NB4 (cell line): ENCODE measurements at places on chromosomes 4 and X.

DNA sequence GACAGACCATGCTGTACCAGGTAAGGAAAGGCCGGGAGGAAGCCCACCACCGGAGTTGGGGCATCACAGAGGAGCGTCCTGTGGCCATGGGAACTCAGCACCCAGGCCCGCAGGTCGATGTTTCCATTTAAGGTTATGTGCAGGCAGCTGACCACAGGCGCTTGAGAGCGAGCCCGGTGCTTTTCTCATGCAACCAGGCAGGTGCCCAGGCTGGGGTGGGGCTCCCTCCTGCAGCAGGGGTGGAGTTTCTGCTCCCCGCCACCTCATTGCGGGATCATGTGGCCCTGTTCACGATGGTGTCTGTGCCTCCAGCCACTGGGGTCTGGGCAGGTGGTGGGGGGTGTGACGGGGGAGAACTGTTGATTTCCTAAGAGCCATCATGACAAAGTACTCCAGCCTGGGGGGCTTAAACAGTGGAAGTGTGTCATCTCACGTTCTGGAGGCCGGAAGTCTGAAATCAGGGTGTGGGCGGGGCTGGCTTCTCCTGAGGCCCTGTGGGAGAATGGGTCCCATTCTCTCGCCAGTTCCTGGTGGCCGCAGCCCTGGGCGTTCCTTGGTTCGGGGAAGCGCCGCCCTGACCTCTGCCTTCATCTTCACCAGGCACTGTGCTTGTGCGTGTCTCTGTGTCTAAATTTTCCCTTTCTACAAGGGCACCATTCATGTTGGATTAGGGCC lies 60.9 kb downstream of the CPZ start:
- no peak for DNase-seq

DNA sequence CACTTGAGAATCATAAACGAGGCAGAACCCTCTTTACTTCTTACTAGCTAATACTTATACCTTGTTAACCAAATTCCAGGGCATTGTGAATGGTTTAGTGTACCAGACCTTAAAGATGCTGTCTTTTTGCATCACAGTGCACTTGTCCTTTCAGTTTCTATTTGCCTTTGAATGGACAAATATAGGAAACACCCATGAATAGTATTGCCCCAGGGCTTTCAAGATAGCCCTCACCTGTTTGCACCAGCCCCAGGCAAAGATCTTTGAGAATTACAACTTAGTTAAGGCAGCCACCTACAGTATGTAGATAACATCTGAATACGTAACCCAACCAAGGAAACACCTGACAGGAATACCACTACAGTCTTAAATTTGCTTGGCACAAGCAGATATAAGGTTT lies 60.8 kb upstream of the CT45A1 start:
- DNase-seq: no peak

DNA sequence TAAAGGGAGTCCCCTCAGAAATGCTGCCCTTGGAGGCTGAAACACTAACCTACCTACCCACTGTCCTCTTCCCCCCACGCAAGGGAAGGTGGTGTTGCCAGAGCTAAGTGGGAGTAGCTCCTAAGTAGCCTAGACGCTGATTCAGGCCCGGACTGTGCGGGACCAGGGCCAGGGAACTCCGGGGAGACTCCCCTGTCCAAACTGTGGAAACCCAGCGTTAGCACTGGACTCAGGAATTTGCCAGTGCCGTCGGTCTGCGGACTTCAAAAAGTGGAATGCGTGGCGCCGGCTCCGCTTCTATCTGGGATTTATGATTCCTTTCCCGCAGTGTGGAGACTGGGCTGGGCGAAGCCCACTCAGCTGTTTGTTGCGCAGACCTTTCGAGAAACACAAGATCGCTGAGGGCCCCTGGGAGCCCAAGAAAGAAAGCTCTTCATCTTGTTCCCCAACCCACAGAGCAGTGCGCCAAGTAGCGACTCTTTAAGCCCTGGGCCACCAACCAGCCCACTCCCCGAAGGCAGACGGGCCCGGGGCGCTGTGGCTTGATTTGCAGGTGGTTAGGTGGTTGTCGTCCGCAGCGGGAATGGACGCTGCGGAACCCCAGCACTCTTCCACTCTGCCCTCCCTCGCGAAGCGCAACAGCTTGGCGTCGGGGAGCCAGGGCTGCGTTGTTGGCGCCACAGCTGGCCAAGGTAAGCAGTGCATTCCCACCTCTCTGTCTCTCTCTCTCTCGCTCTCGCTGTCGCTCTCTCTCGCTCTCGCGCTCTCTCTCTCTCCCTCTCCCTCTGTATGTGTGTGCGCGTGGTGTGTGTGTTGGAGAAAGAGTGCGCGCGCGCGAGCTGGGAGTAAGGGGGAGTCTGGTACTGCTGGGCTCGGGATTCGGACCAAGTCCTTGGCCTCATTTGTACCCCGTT lies 2.0 kb downstream of the TMEM255A start:
- peak; percentile 68 for DNase-seq

GRCh38 chrX:38060331-38060878 lies 54.1 kb downstream of the SYTL5 start:
- no peak for DNase-seq

- no peak for DNase-seq
These were observed 142.0 kb downstream of the RTL3 start for GRCh38 chrX:78517124-78517523.

- DNase-seq: peak; percentile 32
These were observed 2.8 kb upstream of the CLCN5 start for GRCh38 chrX:49919617-49920016.
